ENCODE measurements at places on chromosomes 3 and 15.

GRCh38 chr3:113606539-113607218 is 74.3 kb downstream of the SIDT1 start:
- DNase-seq = no peak

DNA sequence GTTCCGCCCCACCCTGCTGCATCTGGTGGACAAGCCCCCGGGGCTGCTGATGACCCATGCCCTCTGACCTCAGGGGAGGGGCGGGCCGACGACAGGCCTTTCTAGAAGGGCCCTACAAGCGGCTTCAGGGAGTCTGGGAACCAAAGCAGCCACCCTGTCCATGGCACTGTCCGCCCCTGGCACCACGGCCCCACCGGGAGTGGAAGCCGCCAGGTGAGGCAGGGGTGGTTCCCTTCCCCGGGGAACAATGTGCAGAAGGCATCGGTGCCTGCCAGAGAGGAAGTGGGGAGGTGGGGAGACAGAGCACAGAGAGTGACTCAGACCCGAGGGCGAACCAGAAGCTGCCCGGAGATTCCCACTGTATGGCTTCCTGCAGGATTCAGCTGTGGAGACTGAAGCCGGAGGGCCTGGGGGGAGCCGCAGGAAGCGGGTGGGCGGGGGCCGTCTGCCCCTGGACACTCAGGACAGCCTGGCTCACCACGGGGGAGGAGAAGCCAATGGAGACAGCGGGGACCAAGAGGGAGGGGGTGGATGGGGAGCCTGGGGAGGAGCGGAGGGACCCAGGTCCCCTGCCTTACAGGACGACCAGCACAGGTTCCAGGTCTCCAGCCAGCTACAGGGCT is 134.0 kb downstream of the TPRA1 start:
- no peak for DNase-seq

- DNase-seq = no peak
These were observed 665.4 kb upstream of the CBLB start for GRCh38 chr3:106534206-106534605.

DNA sequence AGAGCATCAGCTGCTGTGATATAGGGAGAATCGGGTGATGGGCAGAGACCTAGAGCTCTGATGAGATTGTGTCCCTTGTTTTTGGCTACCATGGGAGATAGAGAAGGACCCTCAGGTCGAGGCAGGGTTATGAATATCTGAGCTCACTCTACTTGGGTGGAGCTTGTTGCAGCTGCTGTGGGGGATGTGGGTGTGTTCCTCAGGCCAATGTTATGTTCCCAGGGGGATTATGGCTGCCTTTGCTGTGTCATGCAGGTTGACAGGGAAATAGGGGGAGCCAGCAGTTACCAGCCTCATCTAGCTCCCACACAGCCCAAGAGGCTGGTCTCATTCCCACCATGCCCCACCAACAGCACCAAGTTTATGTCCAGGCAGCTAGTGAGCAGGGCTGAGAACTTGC is 131.5 kb downstream of the TRIM42 start:
- no peak for DNase-seq

DNA sequence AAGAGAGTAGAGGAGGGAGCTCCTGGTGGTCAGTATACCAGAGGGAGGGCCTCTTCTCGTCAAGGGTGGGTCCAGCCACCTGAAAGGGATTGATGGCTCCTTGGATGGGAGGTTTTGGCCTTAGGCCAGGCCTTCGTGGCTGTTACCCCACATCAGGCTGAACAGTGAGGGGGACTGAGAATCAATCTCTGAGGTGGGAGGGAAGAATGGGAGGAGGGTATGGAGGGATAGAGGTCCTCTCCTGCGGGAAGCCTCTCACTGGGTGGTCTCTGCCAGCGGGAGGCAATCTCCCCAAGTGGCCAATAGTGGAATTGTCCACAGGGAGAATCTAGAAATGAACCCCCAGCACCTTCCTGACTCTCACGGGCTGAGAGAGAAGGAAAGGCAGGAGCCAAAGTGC is 53.5 kb downstream of the BSN start:
- no peak for DNase-seq

GRCh38 chr15:51135276-51135675 is 40.6 kb upstream of the TNFAIP8L3 start:
- DNase-seq = no peak

GRCh38 chr3:165504554-165504953 is 308.4 kb upstream of the SLITRK3 start:
- DNase-seq = no peak

DNA sequence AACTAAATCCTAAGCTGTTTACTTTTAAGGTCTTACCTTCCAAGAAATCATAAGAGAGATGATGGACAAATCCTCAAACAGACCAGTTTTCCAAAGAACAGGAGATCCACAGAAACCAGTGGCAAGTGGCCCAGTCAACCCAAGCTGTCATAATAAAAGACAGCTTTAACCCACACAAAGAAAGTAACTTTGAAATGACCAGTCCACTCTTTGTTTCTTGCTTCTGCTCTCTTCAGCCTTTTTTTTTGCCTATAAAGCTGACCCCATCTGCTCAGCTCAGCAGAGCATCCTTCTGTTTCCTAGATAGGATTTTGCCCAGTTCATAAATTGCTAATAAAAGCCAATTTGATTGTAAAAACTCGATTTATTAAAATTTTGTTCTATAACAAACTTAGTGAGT is 299.4 kb downstream of the OXSM start:
- DNase-seq = no peak

- no peak for DNase-seq
These were observed 14.8 kb downstream of the LYSMD4 start for GRCh38 chr15:99718421-99718820.

DNA sequence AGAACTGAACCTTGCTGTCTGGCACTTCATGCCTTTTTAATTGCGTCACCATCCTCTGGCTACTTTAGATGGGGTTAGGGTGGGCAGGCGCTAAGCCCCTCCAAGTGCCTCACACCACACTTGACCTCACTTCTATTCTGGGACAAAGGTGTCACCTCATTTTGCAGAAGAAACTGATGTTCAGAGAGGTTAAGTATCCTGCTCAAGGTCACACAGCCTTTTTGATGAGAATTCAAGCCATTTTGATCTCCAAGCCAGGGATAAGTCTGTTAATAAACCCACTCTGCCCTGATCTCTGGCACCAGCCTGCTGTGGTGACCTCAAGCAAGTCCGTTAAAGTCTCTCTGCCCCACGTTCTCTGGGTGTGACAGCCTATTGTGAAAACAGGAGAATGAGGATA is 58.8 kb upstream of the PRR23C start:
- DNase-seq = no peak

DNA sequence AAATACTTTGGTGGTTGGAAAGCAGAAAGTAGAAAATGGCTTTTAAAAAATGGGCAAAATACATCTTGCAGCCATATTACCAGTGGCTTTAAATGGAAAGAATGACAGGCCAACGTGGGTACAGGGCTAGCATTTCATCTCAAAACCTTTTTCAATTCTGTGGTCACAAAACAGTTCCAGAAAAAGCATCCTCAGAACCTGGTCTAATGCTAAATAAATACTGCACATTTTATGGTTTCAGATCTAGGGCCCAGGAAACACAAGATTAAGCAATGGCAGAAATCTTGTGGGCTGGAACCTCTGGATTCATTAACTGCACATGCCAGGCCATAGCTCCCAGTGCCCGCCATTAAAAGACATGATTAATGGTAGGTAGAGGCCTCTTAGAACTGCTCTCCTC is 470.2 kb upstream of the RASGRP1 start:
- no peak for DNase-seq

DNA sequence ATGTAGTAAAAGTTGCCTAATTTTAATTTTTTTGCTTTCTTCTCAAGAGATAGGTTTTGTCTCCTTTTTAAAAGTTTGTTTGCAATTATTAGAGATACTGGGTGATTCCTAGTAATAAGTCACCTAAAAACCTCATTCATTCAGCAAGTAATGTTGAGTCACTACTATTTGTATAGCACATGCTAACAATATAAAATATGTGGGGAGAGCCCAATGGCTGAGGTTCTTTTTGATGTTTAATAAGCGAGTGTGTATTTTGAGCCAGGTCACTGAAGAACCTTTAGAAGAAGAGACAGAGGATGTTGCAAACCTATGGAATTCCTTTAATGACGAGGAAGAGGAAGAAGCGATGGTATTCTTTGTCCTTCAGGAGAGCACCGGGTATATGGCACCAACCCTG is 123.7 kb upstream of the CHRM5 start:
- DNase-seq = no peak

- DNase-seq = no peak
These were observed 101.3 kb downstream of the UBE2E2 start for GRCh38 chr3:23304424-23304823.

- DNase-seq = no peak
These were observed 90.1 kb upstream of the EPHB3 start for GRCh38 chr3:184471439-184471838.

Measured in NCI-H1436 treated with DMSO at 0.1 percent for 48 hours (cell line).